Stimulated activated CD8-positive, alpha-beta memory T cell treated with anti-CD3 and anti-CD28 coated beads, Interleukin-7, amount 100 ng/mL, for 24 hours (primary cell): ENCODE measurements at places on chromosomes 3 and 15.

DNA sequence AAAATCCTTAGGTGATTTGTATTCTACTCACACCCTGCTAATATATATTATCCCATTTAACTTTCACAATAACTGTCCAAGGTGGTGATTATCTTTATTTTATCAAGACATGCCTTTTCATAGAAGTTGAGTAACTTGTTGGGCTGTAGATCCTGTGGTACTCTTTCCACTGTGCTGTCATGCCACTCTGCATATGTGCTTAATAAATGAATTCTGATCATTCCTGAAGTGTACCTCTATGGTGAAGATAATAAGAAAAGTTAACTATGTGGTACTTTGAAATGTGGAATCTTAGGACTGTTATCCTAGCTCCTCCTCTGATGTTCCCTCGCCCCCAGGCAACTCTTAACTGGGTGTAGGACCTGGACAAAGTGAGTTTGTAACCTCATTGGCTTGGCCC is 5.2 kb downstream of the SNRK start:
- DNase-seq, result no peak

GRCh38 chr15:39922462-39923092 is 2.5 kb upstream of the GPR176 start:
- no peak for DNase-seq

- DNase-seq, result no peak
These were observed 23.1 kb downstream of the CDCP1 start for GRCh38 chr3:45123030-45123429.

DNA sequence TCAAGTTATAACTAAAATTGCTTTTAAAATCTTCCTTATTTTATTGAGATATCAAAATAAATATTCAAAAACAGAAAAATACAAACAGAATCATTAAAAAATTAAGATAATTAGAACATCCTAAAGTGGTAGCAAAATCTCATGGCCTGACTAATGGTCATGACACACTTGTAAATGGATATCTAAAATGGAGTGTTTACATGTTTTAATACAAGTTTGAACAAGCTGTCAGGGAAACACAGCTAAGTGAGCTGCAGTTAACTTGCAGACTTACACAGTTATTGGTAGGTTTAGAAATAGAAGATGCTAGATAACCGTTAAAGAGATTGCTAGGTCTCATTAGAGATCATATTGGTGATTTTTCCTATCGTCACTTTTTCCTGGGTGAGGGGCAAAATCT is 242.3 kb downstream of the LPP start:
- DNase-seq, result no peak

DNA sequence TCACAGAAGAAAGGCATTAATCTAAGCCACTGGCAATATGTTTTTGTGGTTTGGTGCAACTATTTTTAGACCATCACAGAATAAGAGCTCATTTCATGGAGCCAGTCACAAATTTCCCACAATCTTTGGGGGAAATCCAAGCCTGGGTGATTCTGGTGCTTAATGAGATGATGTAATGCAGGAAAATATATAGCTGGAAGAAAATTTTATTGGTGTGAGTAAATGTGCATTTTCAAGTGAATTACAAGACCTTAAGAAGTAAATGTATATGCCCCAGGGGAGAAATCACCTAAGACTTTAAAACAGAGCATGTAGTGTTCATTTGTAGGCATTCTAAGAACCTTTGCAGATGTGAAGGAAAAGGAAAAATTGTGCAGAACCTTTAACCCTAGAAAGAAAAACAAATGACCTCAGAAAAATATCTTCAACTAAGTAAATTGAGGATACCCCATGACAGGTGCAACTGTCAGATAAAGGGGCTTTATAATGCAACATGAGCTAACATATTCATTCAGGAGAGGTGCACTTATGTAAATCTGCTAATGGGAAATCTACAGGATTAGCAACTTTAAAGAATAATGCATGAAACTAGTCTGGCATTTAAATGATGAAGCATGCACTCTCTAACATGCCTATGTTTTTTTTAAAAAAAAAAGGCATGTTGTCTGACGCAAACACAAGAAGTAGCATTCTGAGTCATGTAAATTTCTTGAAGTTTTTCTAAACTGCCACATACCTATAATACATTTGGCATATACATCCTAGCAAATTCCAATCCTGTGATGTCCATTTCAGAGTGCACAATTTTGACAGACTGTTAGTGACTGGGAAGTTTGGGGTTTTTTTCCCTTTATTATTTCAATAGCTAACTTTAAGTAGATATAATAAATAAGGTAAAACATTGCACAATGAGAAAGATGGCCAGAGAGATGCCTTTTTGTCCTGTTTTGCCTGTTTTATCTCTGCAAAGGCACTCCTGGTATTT is 105.1 kb downstream of the MEX3B start:
- no peak for DNase-seq

DNA sequence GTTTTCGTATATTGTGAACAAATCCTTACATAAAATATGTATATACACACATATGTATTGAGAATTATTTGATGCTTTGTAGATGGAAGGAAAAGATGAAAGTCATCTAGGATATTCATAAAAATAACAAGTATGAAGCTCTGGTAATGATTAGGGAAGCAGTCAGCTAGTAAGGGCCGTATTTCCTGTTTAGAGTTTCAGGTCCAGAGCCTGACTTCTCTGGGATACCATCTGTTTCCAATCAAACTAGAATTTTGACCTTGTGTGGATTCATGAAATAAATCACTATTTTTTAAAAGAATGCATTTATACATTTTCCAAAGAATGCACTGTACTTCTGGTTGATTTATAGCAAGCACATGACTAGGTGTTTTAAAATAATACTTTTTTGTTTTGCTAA is 156.1 kb upstream of the CGNL1 start:
- DNase-seq, result no peak

DNA sequence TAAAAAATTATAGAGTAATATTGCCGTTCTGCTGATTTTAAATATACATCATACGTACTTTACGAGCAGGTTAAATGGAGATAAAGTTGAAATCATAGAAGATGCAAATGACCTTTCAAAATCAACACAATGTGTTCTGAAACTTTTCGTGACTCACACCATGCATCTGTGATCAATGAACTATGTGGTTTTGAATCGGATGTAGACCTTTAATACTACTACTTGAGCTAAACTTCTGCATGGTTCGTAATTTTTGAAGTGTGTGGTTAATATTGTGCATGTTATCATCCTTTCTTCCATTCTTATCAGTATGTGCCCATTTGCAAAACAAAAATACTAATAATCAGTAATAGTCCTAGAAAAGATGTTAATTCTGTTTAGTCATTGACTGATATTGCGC is 58.9 kb downstream of the GASK1A start:
- DNase-seq, result no peak

- DNase-seq, result no peak
These were observed 6.2 kb upstream of the IP6K1 start for GRCh38 chr3:49792371-49793150.

- DNase-seq, result no peak
These were observed 152.8 kb downstream of the CHDH start for GRCh38 chr3:53693451-53693850.

DNA sequence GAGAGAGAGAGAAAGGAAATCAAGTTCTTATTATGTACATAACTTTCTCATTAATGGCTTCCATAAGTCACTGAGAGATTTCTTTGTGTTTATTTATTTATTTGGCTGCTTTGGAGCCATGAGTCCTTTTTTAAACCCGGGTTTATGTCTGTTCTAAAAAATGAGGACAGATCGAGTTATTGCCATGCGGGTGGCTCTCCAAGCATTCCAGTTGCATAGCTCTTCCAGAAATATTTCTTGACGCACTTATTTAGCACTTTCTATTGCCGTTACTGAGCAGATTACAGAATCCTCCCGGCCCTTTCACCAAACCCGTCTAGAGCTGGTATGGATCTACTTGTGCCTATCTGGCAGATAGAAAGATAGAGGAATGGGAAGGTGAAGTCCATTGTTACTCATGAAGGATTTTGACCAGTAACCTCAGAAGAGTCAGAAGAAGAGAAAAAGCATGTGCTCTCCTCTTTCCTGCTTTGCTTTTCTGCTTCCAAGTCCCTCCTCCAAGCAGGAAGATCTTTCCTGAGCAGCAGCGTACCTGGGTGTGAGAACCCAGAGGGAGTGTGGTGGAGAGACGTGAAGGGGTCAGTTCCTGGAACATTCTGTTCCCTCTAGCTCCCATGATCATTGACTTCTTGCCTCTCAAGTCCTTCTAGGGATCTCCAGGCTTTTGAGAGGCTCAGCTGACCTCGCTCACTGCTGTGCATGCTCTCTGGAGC is 112.8 kb downstream of the LPP start:
- no peak for DNase-seq

DNA sequence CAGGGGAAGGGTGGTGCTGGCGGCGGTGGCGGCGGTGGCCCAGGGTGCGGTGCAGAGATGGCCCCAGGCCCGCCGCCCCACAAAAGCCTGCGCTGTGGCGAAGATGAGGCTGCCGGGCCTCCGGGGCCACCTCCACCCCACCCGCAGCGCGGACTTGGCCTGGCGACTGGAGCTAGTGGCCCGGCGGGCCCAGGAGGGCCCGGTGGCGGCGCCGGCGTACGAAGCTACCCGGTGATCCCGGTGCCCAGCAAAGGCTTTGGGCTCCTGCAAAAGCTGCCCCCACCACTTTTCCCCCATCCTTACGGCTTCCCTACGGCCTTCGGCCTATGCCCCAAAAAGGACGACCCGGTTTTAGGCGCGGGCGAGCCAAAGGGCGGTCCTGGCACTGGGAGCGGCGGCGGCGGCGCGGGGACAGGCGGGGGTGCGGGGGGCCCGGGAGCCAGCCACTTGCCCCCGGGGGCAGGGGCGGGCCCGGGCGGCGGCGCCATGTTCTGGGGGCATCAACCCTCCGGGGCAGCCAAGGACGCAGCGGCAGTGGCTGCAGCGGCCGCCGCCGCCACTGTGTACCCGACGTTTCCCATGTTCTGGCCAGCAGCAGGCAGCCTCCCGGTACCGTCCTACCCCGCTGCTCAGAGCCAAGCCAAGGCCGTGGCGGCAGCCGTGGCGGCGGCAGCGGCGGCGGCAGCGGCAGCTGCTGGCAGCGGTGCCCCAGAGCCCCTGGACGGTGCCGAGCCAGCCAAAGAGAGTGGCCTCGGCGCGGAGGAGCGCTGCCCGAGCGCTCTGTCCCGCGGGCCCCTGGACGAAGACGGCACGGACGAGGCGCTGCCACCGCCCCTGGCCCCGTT is 1.6 kb downstream of the SKOR1 start:
- DNase-seq, result no peak

DNA sequence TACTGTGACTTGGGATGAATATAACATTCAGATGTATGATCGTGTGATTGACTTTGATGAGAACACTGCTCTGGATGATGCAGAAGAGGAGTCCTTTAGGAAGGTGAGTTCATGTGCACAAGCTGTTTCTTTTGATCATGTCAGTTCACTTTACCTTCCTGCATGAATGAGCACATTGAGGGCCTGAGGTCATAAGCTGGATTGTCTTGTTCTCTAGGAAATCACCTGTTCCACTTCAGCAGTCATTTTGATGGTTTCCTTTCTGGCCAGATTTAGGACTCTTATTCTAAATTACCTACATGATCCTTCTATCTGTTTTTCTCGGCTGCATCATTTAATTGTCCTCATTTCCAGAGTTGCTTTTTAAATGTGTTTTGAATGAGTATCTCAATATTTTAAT is 4.1 kb downstream of the RCN2 start:
- DNase-seq, result no peak

DNA sequence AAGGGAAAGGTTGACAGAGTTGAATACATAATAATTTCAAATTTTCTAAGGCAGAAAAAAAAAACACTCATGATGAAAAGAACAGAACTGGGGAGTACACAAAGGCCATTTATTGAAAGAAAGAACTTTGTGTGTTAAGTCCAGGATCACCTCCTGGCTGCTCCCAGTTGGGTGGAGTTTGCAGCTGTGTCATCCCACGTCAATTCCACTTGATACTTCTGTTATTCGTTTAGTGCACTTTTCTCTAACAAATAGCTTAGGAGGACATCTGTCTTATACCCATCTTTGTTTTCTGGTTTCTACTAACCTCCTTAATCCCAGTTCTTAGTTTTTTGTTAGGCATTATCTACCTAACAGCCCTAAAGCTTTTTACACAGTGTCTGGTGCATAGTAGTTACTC is 44.7 kb downstream of the SGO1 start:
- no peak for DNase-seq

DNA sequence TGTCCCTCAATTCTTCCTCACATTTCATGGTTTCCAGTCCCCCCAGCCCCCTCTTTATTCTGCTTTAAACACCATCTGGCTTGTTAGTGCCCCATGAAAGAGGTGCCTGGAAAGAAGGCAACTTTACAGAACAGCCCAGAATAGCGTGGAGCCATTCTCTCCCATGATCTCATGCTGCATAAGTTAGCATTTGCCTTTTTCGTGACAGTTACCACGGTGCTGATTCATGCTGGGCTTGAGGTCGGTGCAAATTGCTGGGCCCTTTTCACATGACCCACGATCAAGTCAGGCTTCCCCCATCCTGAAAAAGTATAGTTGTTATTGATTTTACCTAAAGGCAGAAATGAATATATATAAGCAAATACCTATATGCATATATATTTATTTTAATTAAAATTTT is 29.6 kb downstream of the SQOR start:
- no peak for DNase-seq

DNA sequence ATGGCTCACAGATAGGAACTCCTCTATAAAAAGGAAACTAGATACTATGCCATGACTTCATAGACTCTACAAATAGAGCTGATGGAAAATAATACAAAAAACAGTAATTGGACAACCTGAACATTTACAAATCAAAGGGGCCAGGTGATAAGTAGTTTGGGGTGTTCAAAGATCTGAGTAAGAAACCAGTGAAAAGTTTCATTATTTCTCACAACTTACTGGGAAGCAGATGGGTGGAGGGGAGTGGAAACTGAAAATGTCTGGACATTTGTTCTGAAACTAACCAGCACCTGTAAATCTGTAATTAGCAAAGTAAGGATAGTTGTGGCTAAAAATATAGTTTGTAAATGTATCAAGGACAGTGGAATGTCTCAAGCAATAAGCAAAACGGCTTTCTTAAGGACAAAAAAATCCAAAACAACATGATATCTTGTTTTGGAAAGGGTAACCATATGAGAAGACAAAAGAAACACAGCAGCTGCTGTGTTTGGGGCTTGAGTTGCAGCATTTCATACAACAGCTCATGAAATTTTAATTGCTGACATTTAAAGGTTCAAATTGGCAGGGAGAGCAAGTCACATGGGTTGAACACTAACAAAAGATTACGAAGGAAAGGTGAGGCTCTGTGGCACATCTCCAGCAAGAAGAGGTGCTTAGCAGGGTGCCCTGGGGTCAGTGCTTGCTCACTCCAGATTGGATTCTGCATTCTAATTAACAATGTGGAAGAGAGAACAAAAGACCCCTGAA is 26.8 kb upstream of the THBS1 start:
- DNase-seq, result no peak

- DNase-seq, result no peak
These were observed 16.1 kb downstream of the TNIK start for GRCh38 chr3:171444001-171444690.

GRCh38 chr15:47814620-47815019 is 97.3 kb downstream of the SEMA6D start:
- no peak for DNase-seq

DNA sequence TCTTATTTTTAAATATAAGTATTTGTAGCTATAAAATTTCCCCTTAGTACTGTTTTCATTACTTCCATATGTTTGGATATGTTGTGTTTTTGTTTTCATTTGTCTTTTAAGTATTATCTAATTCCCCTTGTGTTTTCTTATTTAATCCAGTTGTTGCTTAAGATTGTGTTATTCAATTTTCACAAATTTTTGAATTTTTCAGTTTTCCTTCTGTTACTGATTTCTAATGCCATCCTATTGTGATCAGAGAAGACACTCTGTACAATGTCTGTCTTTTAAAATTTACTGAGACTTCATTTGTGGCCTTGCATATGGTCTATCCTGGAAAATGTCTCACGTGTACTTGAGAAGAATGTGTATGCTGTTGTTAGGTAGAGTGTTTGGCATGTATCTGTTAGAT is 795.6 kb upstream of the CFAP20DC start:
- no peak for DNase-seq
